ENCODE measurements at places on chromosomes 12 and 14. TPM values are rescaled to one million over a fixed set of nuclear protein-coding genes. Genes with fewer than 3 reads are reported as not detected.

- H3K27me3 ChIP-seq, result no peaks in the 10 kb centered on the region
- peak; percentile 78 for DNase-seq
- no peak overlapping the region for H3K4me3 ChIP-seq
- no peaks in the 10 kb centered on the region for H3K36me3 ChIP-seq
- peaks cover 15% of the 10 kb centered on the region for H3K4me1 ChIP-seq
Observed at GRCh38 chr12:58537278-58537677, 383.0 kb downstream of the LRIG3 start.

DNA sequence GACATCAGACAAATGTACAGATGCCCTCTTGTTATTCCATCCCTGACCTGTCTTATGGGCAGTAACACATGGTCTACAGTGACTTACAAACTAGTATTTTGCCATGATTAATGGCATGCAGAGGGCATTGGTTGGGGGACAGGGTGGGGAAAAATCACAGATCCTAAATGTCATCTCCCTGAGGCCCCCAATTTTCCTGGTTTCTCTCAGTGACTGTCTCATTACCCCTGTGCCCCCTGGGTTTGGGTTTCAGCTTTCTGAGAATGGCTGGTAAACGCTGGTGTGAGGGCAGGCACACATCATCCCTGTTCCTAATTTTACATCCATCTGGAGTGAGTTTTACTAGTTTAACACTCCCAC, 10.1 kb downstream of the KRT76 start:
- H3K27ac ChIP-seq, result no peak overlapping the region
- no peak overlapping the region for H3K4me3 ChIP-seq
- H3K36me3 ChIP-seq, result no peaks in the 10 kb centered on the region

Gene DAO
- not detected for total RNA-seq

Gene CLEC2B
- 15.7 TPM for total RNA-seq

Data from fibroblast of lung (primary cell).